NCI-H1417 treated with DMSO at 0.1 percent for 48 hours (cell line): ENCODE measurements at places on chromosomes 6 and 20.

GRCh38 chr6:27478141-27478705 lies 5.3 kb upstream of the ZNF184 start:
- DNase-seq, result no peak

DNA sequence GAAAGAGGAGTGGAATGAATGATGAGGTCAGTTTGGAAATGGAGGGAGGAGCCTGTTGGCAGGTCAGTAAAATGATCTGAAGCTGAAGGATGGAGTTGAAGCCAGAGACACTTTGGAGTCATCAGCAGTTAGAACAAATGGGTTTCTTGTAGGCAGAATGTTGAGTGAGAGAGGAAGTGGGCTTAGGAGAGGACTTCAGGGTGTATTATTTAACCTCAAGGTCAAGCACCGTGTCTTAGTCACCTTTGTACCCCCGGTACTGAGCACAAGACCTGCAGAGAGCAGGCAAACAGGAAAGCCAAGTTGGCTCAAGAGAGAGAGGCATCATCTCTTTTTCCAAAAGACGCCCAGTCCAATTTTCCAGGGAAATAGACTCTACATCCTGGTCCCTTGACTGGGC lies 23.3 kb downstream of the C20orf173 start:
- no peak for DNase-seq

- DNase-seq, result no peak
These were observed 99.6 kb downstream of the OGFRL1 start for GRCh38 chr6:71388068-71388744.

DNA sequence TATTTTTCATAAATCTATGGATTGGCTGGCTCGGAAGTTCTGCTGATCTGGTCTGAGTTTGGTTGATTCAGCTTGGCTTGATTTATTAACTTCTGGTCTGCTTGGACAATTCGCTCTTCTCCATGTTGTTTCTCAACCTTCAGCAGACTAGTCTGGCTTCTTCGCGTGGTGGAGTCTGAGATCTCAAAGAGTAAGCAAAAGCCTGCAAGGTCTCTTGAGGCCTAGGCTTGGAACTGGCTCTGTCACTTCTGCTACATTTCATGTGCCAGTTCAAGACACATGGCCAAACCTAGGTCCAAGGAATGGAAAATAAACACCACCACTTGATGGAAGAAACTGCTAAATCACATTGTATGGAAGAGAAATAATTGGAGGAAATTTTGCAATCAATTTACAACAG lies 115.1 kb upstream of the JAG1 start:
- no peak for DNase-seq

DNA sequence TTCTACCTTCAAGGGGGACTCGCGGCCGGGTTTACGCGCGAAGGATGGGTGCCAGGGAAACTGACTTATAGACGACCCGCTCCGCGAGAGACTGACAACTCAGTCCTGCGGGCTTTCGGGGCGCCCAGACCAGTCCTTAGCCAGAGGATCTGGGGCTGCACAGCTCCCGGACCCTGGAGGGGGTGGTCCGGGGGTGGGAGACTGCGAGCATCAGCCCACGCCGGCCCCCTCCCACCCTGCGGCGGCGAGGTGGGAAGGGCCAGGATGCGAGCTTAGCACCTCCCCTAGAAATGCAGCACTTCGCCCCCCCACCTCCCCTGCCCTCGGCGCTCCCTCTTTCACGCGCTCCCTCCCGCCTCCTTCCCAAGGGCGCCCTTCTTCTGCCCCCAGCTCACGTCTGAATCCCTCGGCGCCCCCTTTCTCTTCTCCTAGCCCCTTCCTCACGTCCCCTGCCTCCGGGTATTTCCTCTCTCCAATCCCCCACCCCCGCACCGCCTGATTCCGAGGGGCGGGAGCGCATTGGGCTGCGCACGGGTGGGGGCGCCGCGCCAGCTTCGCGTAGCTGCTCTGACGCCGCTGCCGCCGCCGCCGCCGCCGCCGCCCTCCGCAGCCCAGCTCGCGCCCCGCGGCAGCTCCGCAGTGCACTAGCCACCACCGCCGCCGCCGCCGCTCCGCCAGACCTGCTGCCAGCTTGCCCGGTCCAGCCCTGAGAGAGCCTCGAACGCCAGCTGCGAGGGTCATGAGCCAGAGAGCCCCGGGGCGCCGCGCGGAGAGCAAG lies at the start of gene SLC32A1:
SLC32A1 (plus strand) TSS at position 639 of the 778 bp plus-strand sequence. CDS start 239 bp downstream, outside the sequence.
- no peak for DNase-seq

- DNase-seq, result no peak
These were observed 822 bp downstream of the RAB22A start for GRCh38 chr20:58310291-58310782.

DNA sequence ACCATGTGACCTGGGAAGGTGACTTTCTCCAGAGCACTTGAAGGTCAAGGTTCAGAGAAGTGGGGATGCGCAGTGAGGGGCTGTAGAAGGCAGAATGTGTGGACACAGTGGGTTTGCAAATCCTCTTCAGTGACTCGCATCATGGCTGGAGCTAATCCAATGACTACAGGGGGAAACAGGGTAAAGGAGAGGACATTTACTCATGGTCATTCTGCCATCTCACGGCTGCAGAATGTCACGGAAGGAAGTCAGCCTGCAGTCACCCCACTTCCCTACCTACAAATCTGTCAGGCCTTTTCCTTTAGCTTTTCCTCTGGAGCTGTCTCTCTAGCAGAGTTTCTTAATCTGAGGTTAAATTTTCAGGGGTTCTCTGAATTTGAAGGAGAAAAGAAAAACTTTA lies 337.6 kb downstream of the CDC5L start:
- no peak for DNase-seq

GRCh38 chr6:101296169-101296960 lies 97.1 kb upstream of the GRIK2 start:
- no peak for DNase-seq

GRCh38 chr20:11041396-11041795 lies 367.6 kb upstream of the JAG1 start:
- no peak for DNase-seq

GRCh38 chr20:39278230-39278788 lies 316.2 kb downstream of the DHX35 start:
- no peak for DNase-seq

DNA sequence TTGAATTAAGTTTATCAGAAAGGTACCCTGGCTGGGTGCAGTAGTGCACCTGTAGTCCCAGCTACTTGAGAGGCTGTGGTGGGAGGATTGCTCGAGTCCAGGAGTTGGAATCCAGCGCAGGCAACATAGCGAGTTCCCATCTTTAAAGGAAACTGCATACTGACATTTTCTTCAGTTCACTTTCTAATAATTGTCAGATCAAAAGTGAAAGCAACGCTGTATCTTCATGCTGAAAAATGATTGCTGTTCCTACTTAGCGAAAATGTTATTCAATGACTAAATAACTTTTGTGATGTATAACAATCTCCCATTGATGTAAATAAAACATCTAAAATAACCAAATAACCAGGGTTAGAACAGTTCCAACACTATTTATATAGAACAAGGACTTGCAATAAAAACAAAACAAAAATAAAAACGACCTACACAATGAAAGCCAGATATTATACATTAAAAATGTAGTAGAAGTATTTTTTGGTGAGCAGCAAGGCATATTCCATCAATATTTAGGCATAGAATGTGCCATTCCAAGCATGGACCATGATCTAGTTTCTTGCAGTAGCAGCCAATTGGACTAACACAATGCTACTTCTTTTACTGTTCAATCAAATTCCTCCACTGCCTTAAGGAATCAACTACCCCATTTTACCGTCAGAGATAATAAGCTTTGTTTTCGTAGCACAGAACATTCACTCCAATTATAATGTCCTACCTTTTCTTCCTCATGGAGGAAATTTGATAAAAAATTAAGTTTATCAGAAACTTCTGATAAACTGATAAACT lies 1.5 kb downstream of the LATS1 start:
- no peak for DNase-seq

DNA sequence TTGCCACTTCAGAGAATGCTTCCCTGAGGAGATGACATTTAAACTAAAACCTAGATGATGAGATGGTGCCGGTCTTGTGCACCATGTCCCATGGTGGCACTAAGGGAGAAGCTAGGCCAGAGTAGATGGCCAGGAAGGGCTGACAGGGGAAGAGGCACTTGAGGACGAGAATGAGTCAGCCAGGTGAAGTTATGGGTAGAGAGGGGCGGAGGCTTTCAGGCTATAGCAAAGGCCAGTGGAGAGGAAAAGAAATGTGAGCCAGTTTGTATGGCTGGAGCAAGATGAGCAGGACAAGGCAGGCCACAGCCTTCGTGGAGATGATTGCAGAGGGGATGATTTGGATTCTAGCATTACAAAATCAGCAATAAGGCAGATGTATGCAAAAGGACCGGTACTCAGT lies 44.7 kb upstream of the ADGRF4 start:
- no peak for DNase-seq

DNA sequence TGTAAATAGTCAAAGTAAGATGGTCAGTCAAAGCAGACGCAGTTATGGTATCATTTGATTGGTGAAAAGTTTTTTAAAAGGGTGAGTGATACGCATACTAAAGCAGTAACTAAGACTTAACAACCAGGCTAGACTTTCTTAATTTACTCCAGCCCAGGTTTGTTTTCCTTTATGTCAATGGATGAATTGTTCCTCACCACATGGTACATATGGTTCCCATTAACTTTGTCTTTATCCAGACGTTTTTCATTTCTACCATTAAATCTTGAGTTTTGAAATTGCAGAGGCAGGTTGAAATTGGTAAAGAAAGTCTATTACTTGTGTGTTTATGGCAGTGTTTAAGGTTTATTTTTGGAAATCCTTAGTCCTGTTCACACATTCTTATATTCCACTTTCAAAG lies 98.5 kb upstream of the SCGN start:
- DNase-seq, result no peak

DNA sequence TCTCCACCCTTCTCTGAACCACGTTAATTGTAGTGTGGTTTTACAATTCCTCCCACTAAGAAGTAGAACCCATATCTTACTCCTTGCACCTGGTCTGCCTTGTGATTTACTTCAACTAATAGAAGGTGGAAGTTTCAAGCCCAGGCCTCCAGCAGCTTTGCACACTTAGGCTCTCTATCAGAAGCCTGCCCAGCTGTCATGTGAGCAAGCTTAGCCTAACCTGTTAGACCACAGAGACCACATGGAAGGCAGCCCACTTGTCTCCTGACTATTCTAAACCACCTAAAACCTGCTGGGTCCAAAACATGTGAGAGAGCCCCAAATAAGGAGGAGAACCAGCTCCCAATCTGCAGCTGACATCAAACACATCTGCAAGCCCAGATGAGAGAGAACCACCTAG lies 127.6 kb upstream of the BTBD3 start:
- DNase-seq, result no peak

GRCh38 chr6:25486550-25486949 lies 165.5 kb upstream of the SCGN start:
- DNase-seq, result no peak

DNA sequence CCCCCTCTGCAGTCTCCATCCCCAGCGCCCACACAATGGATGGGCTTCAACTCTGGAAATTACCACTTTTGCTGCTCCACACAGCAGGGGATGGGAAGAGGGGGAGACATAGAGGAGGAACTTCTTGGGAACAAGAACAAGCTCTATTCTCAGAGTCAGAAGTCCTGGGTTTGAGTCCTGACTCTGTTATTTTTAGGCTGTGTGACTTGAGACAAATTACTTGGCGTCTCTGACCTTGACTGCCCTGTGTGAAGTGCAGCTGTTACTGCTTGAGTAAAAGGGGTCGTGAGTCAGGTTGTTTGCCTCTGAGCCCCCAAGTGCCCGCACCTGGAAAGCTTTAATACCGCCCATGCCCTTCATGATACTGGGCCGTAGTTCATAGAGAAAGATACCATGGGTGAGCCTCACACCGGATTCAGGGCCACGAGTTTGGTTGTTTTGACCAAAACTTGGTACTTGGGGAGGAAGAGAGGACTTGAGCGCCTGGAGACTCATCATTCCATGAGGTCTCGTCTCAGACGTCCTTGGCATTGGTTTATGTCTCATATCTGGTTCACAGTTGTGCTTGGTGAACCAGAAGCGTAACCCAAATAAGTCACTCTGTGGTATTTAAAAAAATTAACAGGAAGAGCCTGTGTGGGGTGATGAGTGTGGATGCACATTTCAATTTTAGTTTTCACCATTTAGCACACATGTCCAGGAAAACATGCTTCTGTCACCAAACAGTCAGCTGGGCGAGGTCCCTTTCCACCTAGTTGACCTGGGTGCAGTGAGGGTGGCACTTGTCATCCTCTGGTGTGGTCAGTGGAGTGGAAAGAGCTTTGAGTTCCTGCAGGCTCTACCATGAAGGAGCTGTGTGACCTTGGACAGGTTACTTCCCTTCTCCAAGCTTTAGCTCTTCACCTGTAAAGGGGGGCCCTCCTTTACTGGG lies 75.6 kb downstream of the CDC5L start:
- no peak for DNase-seq

DNA sequence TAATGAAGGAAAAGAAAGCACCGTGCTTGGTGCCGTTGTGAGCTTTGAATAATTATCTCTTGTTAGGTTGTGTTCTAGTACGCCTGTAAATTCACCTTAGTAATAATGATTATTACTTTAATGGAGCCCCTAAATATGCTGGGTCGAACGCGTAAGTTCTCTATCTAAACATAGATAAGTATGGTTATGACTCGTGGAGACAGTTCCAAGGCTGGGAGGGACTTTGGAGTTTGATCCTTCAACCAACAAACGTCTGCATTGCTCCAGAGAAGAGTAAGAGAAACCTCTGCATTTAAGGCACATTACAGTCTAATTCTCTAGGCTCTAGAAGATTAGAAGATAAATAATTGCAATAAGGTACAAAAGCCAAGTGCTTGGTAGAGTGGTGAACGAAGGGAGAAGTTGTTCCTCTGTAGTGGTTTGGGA lies 514 bp downstream of the ACOT13 start:
- DNase-seq, result no peak

GRCh38 chr20:57387945-57388371 lies 3.2 kb upstream of the RBM38 start:
- DNase-seq, result no peak

DNA sequence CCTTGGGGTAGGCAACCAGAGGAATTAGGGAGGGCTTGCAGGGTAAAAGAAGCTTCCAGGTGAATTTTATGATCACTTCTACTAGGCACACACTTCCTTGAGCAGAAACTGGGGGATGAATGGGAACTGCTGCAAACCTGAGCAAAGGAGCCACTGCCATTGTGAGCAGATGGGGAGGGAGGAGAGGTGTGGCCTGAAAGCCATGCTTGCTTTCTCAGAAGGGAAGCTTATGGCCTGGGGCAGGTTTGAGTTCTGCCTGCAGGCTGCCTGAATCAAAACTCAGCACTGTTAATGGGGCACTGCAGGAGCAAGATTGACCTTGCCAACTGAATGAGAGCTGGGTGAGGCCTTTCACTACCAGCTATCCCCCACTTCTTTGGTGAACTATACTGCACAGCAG lies 328.1 kb downstream of the NKAIN2 start:
- DNase-seq, result no peak

- DNase-seq, result no peak
These were observed 743 bp downstream of the CMTR1 start for GRCh38 chr6:37433657-37434271.
